GM04503 (cell line): ENCODE measurements at places on chromosomes 16 and 17.

GRCh38 chr17:41647940-41648410 lies 23.6 kb upstream of the KRT17 start:
- no peak for DNase-seq

GRCh38 chr16:84999857-85000480 lies 11.4 kb downstream of the ZDHHC7 start:
- no peak for DNase-seq

- no peak for DNase-seq
Measured at GRCh38 chr17:6901086-6901485, 69.6 kb upstream of the TEKT1 start.

DNA sequence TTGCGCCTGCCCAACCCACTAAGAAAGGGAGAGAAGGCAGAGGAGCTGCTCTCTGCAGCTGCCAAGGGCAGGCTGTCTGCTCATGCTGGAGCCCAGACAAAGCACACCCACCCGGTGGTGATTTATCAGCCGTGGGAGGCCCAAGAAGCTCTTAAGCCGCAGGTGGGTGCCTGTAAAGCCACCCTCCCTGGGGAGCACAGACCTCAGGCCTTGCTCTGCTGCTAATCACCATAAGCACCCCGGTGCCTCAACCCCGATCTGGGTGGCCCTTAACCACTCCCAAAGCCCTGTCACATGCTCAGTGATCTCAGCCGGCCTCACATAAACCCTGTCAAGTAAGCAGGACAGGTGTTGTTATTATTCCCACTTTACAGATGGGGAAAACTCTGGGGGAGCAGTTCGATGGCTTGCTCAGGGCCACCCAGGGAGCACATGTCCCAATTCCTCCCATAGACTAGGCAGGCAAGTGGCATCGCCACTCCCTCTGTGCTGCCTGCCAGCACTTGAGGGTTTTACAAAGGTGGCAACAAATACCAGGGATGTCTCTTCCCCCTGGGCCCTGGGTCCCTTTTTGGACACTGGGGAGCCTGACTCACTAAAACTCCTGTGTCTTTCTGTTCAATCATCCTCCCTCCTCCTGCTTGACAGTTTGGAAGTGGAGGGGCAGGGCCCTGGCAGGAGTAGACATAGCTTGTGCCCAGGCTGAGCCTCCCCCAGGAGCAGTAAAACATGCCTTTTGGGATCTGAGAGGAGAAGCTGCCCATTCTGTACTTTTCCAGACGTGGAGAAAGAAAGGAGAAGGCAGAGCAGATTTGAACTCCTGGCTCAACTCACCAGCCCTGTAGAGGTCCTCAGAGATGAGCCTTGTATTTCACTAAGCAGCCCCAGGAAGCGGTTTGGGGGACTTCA lies 299.3 kb downstream of the SOX9 start:
- DNase-seq: no peak

- DNase-seq: no peak
Measured at GRCh38 chr16:4923853-4924252, 13.1 kb downstream of the PPL start.

- DNase-seq: no peak
Measured at GRCh38 chr17:78133971-78134898, 3.7 kb downstream of the TMC8 start.

- peak; percentile 85 for DNase-seq
Measured at GRCh38 chr17:47810200-47810821, 11.3 kb downstream of the OSBPL7 start.

DNA sequence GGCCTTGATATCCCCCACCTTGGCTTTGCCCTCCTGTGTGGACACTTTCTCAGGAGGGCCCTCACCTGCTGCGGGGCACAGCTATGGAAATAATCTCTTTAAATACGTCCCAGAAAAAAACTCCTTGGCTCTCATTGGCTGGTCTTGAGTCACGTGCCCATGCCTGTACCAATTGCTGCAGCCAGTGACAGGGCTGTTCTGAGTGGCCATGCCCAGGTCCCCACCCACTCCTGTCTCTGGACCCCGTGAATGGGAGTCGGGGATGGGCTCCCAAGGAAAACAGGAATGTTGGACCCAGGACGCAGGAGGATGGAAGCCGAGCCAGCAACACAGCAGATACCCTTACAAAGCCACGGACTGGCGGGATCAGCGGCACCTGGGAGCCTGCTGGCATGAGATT lies 53.1 kb upstream of the CDR2 start:
- no peak for DNase-seq

- DNase-seq: no peak
Measured at GRCh38 chr17:48102798-48103715, 1.8 kb upstream of the CBX1 start.
